ENCODE measurements at places on chromosomes 2 and 18.

DNA sequence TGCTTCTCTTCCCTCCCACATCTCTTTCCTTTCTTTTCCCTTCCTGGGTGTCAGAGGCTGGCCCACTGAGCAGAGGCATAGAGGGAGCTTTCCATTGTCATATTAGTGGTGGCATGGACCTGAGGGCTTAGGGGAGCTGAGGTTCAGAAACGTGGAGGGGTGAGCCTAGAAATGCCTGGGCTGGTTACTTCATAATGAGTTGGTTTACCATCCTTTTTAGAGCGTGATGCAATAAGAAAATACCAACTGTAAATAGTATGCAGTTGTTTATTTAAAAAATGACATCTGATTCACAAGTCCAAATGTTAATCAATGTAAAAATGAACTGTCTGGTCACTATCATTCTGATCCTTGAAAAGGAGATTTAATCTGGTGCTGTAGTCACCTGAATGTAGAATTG lies 46.3 kb downstream of the MYO1B start:
- no peak for DNase-seq

GRCh38 chr18:60372132-60372531 lies 443 bp downstream of the MC4R start:
- no peak for DNase-seq

GRCh38 chr2:240644859-240645301 lies 19.6 kb downstream of the GPR35 start:
- no peak for DNase-seq

DNA sequence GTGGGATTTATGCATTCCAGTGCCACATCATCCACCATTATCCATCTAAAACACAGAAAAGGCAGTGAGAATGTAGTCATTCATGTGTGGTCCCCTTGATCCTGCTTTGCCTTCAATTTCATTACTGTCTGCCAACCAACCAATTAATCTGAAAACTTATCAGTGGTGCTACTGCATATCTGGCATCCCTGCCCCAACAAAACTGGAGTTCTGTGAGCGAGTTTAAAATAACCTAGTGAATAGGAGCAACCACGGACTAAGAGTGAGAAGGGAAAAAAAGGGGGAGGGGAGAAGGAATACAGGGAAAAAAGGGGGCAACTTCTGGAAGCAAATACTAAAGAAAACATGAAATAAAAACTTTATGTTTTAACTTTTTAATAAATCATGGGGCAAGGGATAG lies 42.2 kb downstream of the SLC8A1 start:
- DNase-seq = no peak

DNA sequence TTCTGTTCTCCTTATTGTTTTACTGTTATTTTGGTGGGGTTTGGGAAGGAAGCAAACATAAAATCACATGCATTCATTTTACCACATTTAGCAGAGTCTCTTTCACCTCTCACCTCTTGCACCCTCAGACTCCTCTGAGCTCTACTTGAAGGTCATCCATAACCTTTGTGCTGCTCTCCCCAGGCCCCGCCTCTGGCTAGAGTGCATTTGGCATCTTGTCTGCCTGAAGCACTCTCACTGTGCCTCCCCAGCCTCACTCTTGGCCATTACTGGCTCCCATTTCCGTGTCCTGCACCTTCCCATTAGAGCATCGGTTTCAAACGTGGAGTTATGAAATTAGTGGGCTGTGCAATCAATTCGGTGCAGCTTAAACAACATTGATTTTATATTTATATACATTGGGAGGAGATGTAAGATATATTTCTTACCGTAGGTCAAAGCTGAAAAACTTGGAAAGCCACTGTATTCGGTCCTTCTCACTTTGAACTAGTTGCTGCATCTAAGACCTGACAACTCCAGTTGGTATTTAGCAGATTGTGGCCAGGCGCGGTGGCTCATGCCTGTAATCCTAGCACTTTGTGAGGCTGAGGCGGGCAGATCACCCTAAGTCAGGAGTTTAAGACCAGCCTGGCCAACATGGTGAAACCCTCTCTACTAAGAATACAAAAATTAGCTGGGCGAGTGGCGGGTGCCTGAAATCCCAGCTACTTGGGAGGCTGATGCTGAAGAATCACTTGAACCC lies 6.9 kb upstream of the ZFAND2B start:
- no peak for DNase-seq

- no peak for DNase-seq
Measured at GRCh38 chr2:1045109-1045508, 94.5 kb downstream of the SNTG2 start.

GRCh38 chr2:236082061-236082460 lies 86.1 kb downstream of the GBX2 start:
- no peak for DNase-seq

- DNase-seq = peak; percentile 99
Measured at GRCh38 chr18:59402432-59403090, 43.5 kb upstream of the LMAN1 start.

GRCh38 chr2:186459009-186459408 lies 27.1 kb upstream of the ZC3H15 start:
- peak; percentile 22 for DNase-seq

DNA sequence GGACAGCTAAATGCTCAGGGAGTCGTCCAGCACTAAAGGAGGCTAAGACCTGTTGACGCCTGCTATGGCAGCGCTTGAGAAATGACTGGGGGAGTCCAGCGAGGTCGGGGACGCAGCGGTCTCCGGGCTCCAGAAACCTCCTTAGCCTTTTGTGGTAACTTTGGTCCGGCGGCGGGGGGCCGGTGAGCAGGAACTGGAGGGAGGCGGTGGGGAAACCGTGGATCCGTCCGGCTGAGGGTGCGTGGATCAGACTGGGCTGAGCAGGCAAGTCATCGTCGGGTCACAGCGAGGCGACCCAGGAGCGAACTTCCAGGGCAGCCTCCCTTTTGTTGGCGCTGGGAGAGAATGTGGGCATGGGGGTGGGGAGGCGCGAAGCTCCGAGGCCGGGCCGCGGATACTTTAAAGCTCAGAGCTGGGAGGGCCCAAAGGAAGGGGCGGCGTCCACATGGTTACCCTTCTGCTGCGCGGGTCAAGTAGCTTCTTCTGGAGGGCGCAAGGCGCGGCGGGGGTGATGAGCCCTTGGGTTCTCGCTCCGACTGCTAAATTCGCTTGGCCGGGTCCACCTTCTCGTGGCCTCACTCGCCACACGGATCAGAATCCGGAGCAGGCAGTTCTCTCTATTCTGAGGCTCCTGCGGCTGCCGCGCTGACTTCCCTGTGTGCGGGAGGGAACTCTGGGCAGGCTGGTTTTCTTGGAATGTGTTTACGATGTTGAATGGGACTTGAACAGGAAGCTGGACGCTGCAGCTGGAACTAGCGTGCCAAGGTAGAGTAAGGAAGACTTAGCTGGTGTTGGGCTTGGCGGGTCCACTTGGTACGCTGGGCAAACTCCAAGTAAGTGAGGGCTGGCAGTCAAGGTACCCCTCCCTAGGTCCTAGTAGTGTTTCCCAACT lies 920 bp downstream of the GULP1 start:
- peak; percentile 78 for DNase-seq

DNA sequence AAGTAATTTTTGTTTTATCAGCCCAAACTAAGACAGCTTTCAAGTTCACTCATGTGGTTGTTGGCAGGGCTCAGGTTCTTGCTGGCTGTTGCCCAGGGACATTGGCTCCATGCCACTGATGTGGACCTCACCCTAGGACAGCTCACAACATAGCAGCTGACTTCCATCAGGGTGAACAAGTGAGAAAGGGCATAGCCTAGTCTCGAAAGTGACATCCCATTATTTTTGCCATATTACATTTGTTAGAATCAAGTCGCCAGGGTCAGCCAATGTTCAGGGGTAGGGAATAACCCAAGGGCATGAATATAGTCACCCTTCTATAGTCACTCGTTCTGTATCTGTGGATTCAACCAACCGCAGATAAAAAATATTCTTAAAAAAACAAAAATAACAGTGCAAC lies 10.7 kb upstream of the CWC22 start:
- DNase-seq = no peak

- DNase-seq = no peak
Measured at GRCh38 chr18:75113455-75113854, 95.5 kb downstream of the PTGR3 start.

DNA sequence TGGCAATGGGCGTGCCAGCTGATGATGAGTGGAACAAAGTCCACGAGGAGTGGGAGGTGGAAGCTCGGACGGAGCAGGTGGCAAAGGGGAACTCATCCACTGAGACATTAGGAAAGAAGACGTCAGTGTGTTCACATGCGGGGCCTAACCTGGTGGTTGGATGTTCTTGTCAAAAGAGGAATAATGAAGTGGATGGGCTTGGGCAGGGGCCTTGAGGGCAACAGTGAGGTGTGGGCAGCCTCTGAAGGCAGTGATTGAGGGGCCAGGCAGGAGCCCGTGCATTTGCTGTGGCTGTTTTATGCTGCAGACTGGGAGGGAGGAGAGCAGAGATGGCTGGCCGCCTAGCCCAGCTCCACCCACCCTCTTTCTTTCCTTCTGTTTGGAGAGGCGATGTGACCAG lies 74.5 kb downstream of the LRRC30 start:
- DNase-seq = no peak

- DNase-seq = no peak
Measured at GRCh38 chr2:234571620-234572407, 74.9 kb upstream of the ARL4C start.

GRCh38 chr2:152930501-152930900 lies 212.1 kb downstream of the ARL6IP6 start:
- DNase-seq = no peak

GRCh38 chr18:70578480-70578879 lies 289.6 kb downstream of the SOCS6 start:
- no peak for DNase-seq

GRCh38 chr2:555164-555922 lies 121.9 kb downstream of the TMEM18 start:
- DNase-seq = no peak

GRCh38 chr2:232276733-232277313 lies 101.7 kb upstream of the ALPP start:
- DNase-seq = no peak

DNA sequence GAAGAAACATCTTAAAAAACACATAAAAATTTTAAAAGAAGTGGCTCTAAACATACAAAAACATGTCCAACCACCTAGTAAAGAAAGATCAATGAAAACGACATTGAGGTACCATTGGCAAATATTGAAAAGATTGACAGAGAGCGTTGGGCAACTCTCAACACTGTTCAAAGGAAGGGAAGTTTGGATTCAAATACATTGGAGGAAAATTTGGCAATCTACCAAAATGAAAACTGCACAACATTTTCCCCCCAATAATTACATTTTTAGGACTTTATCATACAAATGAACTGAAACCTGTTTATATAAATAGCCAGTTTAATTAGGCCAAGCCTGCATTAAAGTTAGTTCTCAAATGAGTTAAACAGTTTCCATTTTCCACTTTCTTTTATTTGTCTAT lies 758.9 kb downstream of the NRXN1 start:
- DNase-seq = no peak

- no peak for DNase-seq
Measured at GRCh38 chr2:108240966-108241365, 1.2 kb downstream of the SULT1C3 start.

- peak; percentile 69 for DNase-seq
Measured at GRCh38 chr2:166375736-166376487, at the start of gene SCN9A. TSS of gene SCN9A (minus strand) at chr2:166375944. CDS start at chr2:166311756, 64,188 bp downstream.

GRCh38 chr18:76521417-76522121 lies 26.5 kb upstream of the ZNF516 start:
- DNase-seq = no peak

DNA sequence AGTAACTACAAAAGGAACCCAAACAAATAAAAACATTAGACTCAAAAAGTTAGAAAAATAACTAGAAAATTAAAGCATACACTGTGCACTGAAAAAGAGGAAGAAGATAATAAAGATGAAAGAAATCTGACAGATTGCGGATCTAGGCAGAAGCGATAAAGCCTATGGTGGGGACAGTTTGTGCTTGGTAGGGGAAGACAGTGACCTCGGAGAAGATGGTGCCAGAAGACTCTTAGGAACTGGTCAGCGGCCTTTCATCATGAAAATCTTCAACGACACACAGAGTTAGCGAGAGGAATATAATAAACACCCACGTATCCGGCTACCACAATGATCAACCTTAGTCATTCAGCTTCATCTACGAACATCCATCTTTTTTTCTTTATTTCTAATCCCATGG lies 180.5 kb downstream of the HDAC4 start:
- DNase-seq = no peak

DNA sequence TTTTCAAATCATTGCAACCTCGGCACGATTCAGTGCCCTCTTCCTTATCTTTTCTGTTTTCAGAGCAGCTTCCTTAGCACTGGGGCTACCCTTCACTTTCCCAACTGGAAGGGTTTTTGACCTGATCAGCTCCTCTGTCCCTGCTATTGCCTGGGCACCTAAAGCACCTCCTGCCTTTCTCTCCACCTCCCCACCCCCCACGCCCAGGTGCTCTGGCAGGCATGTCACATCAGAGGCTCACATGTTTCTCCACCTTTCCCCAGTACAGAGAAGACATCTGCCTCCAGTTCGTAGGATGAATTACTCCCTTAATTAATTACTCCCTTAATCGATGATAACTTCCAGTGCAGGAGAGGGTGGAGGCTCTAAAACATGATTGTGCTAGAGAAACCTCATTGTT lies 88.7 kb upstream of the LCLAT1 start:
- no peak for DNase-seq

DNA sequence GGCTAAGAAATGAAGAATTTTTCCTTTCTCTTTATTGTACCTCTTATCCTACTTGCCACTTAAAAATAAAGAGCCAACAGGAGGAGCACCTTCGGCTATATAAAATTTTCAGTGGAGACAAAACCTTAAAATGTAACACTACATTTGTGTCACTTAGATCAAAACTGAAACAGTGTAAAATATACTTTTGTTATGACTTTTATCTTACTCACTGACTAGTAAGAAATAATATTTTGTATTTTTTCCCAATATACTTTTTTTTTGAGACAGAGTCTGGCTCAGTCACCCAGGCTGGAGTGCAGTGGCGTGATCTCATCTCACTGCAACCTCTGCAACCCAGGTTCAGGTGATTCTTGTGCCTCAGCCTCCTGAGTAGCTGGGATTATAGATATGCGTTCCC lies 28.3 kb downstream of the KCNJ13 start:
- DNase-seq = no peak

- no peak for DNase-seq
Measured at GRCh38 chr2:55733335-55733734, 39.7 kb upstream of the PNPT1 start.
